H4 (cell line): ENCODE measurements at places on chromosomes 1 and 21. TPM values are rescaled to one million over a fixed set of nuclear protein-coding genes. Genes with fewer than 3 reads are reported as not detected.

GRCh38 chr1:54012008-54012325 is 6.0 kb downstream of the LDLRAD1 start:
- no peak for DNase-seq

- DNase-seq: no peak
These were observed 18.2 kb upstream of the IFI6 start for GRCh38 chr1:27690183-27690582.

DNA sequence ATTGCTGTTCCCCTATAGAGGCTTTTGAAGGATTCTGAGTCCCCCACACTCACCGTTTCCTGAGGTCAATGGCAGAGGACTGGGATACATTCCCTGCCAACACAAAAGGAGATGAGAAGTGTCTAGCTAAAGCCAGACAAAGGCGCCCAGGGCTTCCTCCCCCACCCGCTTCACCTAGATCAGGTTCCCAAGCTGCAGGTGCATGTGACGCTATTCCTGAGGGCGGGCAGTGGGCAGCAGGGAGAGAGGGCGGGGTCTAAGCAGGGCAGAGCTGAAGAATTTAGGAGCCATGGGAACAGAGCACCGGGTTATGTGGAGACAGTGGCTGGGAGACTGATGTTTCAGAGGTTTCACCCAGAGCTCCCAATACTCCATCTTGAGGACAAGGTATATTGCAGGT is 6.0 kb upstream of the ARHGEF2 start:
- DNase-seq: no peak

GRCh38 chr1:7553042-7553690 is 217.9 kb upstream of the VAMP3 start:
- DNase-seq: no peak

- DNase-seq: no peak
These were observed 299.2 kb downstream of the PBX1 start for GRCh38 chr1:164858096-164858632.

DNA sequence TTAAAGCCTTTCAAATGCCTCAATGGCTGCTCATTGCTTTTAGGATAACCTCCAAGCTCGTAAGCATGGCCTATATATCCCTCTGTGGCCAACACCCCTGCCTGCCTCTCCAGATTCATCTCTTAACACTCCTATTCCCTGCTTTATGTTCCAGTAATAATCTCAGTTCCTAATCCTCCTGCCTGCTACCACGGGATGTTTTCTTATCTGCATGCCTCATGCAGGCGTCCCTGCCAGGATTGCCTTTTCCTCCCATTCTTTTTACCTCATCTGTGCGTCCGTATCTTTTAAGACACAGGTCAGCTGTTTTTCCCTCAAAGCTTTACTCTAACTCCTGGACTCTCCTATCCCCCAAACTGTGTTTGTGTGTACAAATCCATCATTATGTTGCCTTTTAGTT is 36.1 kb downstream of the ZBTB40 start:
- no peak for DNase-seq

DNA sequence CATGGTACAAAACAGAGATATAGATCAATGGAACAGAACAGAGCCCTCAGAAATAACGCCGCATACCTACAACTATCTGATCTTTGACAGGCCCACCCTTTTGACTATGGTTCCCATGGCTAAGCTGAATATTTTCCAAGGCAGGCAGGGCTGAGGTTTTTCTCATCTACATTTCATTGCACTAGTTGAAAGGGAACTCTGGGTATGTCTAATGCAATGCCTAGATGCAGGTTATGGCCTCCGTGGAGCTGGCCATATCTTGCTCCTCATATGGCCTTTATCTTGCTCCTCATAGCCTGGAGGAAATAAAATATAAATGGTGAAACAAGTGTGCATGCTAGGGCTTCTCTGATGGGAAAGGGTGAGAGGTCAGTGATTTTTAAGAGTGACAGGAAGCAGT is 10.6 kb downstream of the SPRR5 start:
- DNase-seq: no peak

- DNase-seq: no peak
These were observed 88.1 kb downstream of the DMRTB1 start for GRCh38 chr1:53547231-53547790.

GRCh38 chr21:42777757-42778344 is 101.5 kb downstream of the WDR4 start:
- DNase-seq: no peak

DNA sequence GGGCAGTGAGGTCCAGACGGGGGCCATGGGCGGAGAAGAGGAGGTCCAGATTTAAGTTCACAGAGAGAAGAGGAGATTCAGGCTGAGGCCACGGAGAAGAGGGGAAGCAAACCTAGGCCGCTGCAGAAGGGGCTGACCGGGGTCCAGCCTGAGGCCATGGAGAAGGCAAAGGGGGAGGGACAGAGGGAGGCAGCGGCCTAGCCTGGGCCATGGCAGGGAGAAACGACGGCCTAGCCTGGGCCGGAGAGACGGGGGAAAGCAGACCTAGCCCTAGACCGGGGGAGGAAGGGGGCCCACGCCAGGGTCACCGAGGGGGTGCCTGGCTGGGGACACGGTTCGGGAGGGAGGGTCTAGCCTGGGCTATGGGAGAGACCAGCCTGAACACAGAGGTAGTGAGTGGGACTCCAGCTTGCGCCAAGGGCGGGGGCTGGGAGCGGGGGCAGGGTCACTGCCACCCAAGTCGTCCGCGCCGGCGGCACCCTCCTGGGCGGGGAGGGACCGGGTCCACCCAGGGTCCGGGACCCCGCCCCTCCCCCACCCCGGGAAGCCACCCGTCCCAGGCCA is 459 bp downstream of the CAPZB start:
- no peak for DNase-seq

- DNase-seq: no peak
These were observed 37.0 kb upstream of the ENAH start for GRCh38 chr1:225689882-225690459.

- no peak for DNase-seq
These were observed 121.1 kb downstream of the EVI5 start for GRCh38 chr1:92663775-92664174.

GRCh38 chr1:39835110-39835509 is 46.4 kb upstream of the BMP8B start:
- no peak for DNase-seq

DNA sequence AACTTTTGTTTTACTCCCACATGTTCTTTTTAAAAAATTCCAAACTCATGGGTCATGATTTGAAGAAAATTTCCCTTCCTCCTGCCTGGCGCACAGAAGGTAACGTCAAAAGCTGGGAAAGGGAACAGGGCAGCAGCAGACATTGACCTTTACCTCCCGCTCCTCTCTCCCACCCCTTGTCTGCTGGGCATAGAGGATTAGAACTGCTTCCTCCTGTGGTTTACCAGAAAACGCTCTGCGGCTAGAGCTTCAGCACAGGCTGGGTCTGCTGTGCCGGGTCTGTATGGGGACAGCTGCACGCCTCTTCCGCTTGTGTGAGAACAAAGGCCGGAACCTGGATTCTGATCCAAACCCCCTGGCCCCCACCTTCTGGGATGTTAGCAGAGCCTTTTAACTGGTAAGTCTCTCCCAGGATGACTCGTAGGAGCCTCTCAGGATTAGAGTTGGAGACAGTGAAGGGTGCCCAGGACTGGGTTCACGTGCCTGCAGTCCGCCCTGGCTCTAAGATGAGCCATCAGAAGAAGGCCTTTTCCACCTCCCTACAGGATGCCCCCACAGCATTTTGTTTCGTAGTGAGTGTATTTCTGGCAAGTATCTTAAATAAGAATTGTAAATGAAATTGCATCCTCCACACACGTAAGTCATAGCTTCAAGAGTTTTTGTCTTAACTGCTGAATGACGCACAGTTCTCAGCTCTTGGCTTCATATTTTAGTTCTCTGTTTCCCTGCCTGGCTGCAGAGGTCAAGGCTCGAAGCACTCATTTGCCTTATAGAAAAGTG is 5.2 kb downstream of the H6PD start:
- DNase-seq: peak; percentile 31

DNA sequence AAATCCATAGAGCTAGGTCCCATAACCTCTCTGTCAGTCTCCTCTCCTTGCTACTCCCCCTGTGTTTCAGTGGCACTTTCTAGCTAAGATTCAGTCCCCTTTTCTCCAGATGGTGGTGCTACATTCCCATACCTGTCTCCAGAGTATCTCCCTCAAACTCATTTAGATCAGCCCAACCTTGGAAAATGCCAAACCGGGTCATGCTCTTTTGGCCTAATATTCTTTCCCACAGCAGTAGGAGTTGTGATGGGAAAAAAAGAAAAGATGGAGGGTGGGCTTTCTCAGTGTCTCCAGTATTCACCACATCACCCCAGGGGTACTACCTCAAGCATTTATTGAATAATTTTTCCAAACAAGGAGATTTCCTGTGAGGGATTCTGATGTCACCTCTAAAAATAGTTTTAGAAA is 3.2 kb upstream of the RXFP4 start:
- DNase-seq: peak; percentile 71

DNA sequence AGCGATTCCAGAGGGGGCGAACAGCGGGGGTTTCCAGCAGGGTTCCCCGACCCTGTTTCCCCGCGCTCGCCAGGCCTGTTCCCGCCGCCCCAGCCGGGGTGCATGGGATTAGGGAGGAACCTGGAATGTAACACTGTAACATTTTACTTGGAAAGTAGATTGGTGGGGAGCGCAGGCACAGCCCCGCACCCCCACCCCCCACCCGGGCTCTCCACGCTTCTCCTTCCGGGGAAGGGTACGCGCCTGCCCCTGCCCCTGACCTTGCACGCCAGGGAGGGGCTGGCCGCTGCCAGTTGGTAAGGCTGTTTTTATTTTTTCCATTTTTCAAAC is 427 bp downstream of the FAM3B start:
- no peak for DNase-seq

- no peak for DNase-seq
These were observed 50.0 kb upstream of the TENT5C start for GRCh38 chr1:117555806-117556205.

DNA sequence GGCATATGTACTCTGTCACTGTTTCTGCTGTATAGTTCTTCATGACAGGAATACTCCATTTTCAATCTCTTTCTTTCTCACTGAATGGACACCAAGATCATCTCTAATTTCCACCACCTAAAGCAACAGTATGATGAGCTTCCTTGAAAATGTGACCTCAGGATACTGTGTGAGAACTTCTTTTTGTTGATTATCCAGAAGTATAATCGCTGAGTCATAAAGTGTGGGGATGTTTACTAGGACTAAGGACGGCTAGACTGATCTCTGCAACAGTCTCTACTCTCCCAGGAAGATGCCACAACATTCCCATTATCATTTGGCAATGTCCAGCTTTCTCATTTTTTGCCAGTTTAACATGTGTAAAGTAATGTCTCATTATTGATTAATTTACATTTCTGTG is 70.3 kb downstream of the TNFSF18 start:
- DNase-seq: no peak

The CASQ1 gene
- total RNA-seq: 0.41 TPM in 1 of 2 replicates, not detected in the other

The PLA2G2F gene
- total RNA-seq: not detected in 2 replicates

The SIPA1L2 gene
- total RNA-seq: 7.5 and 10.6 TPM in 2 replicates

The MSH4 gene
- total RNA-seq: not detected in 2 replicates

The ZNF326 gene
- 3.2 and 5.7 TPM in 2 replicates for total RNA-seq
